A549 treated with CpdA at 1 μM for 4 hours (cell line): ENCODE measurements at places on chromosomes 11 and 22. TPM values are rescaled to one million over a fixed set of nuclear protein-coding genes. Genes with fewer than 3 reads are reported as not detected.

The MOGAT2 gene
- not detected in 5 replicates for total RNA-seq

The PDE2A gene
- 1.2 to 2.8 TPM (median 1.4 TPM) in 5 replicates for total RNA-seq

The DDT gene
- total RNA-seq, result 108 to 167 TPM (median 151 TPM) in 5 replicates

The OR2D2 gene
- not detected in 5 replicates for total RNA-seq

The RAB36 gene
- total RNA-seq, result 6.1 to 7.3 TPM (median 6.9 TPM) in 5 replicates

The OVOL1 gene
- total RNA-seq, result 0.02 to 0.08 TPM (median 0.06 TPM) in 3 of 5 replicates, not detected in the others

The KRTAP5-9 gene
- total RNA-seq, result 0.05 to 0.12 TPM in 2 of 5 replicates, not detected in the others
